ENCODE measurements at places on chromosomes 7 and 10.

- DNase-seq: no peak
Observed at GRCh38 chr10:28181478-28182096, 121.3 kb downstream of the MPP7 start.

- no peak for DNase-seq
Observed at GRCh38 chr7:95863-96260, 96.5 kb upstream of the FAM20C start.

- DNase-seq: no peak
Observed at GRCh38 chr7:74027683-74028320, at the start of gene ELN. ELN (plus strand) TSS chr7:74028173; CDS start chr7:74028188, 15 bp downstream.

DNA sequence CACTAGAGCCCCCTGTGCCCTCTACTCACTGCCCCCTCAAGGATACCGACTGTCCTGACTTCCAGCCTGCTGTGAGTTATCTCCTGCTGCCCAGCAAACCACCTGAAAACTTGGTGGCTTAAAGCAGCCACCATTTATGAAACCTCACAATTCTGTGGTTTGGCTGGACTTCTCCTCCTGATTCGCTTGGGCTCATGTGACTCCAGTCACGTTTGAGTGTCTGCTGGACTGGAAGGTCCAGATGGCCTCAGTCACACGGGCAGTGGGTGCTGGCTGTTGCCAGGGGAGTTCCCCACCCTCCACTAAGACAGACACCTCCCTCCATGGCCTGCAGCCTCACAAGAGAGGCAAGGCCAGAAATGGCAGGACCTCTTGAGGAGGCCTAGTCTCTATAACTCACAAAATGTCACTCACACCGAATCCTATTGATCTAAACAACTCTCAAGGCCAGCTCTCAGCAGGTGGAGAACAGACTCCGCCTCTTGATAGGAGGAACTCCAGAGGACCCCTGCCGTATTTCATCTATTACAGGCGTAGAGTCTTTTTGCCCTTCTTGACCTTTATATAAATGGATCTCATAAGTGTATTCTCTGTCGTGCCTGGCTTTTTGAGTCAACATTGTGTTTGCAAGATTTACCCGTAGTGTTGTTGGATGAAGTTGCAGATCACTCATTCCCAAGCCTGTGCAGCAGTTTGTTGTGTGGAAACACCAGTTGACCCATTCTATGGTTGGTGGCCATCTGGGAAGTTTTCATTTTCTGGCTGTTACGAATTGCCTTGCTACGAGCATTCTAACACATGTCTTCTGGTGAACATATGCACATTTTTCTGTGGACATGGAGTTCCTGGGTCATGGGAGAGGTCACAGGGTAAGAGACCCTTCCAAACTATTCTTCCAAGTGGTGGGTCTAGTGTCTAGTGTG is 48.3 kb downstream of the ZMIZ1 start:
- no peak for DNase-seq

DNA sequence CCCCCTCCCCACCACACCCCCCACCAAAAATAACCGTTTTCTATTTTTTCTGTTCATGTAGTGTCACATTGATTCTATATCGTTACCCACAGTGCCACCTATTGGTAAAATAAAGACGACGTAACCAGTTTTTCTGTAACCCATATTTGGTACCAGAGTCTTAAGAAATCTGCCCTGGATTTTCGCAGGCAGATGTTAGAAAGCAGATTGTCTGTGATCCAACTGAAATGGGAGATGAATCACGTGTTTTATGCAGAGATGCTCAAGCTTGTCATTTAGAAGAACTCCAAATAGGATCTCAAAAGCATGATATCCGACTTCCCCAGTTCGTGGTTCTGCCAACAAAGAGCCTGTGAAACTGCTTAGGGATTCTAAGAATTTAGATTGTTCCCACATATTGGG is 261.1 kb upstream of the CSTF2T start:
- no peak for DNase-seq

- no peak for DNase-seq
Observed at GRCh38 chr10:131830446-131831130, 70.2 kb upstream of the PPP2R2D start.

DNA sequence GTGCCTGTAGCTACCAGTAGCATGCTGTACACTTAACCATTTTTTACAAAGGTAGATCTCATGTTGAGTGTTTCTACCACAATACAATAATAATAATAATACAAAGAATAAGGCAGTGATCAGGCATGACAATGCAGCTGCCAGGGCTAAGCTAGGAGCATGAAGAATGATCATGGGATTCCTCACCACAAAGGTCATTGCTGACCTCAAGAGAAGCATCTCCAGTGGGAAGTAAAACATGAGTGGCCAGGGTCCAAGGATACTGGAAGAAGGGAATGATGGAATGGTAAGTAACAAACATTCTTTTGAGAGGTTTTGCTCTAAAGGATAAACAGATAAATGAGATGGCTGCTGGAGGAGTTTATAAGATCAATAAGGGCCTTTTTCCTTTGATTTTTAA is 591.1 kb downstream of the TNS3 start:
- no peak for DNase-seq

DNA sequence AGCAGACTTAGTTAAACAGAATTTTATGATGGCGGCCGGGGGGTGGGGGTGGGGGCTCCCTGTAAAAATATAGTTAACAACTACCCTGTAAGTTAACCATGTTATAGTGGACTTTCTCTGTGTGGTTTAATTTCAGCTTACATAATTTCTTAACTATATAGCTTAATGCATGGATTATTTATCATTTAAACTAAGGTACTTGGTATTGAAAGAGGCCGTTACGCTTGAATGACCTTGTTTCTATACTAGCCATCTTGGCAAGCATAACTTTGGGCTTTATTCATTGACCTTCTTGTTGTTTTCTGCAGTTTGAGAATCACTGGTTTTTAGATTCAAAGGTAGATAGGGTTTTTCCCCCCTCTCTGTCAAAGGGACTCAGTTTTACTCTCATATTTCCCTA is 8.4 kb downstream of the EIF4EBP2 start:
- DNase-seq: no peak

GRCh38 chr7:21131897-21132296 is 296.0 kb upstream of the SP4 start:
- no peak for DNase-seq

GRCh38 chr7:147492606-147493005 is 1098.0 kb upstream of the C7orf33 start:
- no peak for DNase-seq

DNA sequence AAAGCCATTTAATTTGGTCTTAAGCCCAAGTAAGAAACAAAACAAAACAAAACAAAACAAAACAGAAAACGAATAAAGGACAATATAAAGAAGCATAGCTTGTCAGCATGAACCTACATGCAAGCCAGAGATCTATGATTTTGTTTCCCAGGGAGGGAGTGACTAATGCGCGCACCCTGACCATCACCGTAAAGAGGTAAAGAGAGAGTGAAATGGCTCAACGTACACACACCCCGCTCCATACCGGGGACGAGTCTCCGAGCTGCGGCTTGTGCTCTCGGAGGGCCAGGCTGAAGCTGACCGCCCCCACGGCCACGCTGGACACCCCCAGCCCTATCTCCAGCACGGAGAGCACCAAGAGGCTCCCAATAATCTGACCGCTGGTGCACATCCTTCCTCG is 1.1 kb downstream of the TMEM196 start:
- DNase-seq: no peak

GRCh38 chr10:13820119-13820963 is 233.6 kb downstream of the PRPF18 start:
- no peak for DNase-seq

GRCh38 chr7:2063563-2064260 is 169.0 kb downstream of the MAD1L1 start:
- DNase-seq: no peak

DNA sequence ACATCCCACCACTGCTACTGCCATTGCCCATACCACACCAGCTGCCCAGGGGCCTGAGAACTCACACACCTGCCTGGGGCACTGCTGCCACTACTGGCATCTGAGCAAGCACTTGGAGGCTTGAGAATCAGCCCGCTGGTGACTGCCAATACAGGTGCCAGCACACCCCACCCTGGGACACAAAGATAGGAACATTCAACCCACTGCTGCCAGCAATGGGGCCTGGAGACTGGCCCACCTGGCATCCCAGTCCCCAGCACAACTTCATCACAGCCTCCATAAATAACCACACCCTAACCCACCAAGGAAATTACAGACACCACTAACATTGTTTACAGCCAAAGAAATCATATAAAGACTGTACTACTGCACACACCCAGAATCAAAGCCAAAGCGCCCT is 115.9 kb downstream of the SLC16A9 start:
- no peak for DNase-seq

GRCh38 chr10:78774614-78774998 is 294.2 kb upstream of the ZMIZ1 start:
- no peak for DNase-seq

DNA sequence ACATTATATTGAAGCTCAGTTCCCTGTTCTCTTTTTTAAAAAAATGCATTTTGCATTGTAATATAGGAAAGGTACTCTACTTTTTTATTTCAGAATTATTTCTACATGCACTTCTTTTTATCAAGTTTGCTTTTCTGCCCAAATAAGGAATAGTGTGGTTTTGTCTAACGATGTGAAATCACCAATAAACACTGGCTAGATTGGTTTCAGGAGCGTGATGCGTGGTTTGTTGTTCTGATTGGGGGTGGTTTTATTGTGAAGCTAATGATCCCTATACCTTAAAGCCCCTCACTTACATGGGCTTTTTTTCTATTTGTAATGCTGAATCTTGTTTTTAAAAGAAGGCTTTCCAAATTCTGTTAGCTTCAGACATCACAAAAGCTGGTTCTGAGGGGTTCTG is 17.6 kb downstream of the ENTPD7 start:
- DNase-seq: no peak

GRCh38 chr7:23298141-23298881 is 828 bp upstream of the MALSU1 start:
- no peak for DNase-seq

GRCh38 chr10:79123547-79123963 is 54.8 kb downstream of the ZMIZ1 start:
- DNase-seq: no peak

DNA sequence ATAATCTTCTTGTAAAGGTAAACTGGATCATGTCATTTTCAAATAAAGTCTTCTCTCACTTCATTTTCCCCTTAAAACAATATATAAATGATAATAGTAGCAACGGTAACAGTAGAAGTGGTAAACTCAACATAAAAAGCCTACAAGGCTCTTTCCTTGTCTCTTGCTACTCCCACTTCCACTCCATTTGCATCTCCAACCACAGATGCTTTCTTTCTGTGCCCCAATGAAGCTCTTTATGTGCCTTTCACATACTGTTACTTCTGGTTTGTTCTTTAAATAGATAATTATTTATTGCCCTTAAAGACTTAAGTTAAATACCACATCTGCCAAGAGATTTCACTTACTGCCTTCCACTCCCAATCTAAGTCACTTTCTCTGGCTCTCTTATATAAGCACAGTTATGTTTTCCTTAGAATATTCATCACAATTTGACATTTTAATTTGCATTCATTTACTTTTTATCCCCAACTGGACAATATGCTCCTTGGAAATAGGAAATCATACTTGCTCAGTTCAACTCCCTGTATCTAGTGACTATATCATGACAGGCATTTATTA is 149.9 kb downstream of the CRPPA start:
- no peak for DNase-seq

DNA sequence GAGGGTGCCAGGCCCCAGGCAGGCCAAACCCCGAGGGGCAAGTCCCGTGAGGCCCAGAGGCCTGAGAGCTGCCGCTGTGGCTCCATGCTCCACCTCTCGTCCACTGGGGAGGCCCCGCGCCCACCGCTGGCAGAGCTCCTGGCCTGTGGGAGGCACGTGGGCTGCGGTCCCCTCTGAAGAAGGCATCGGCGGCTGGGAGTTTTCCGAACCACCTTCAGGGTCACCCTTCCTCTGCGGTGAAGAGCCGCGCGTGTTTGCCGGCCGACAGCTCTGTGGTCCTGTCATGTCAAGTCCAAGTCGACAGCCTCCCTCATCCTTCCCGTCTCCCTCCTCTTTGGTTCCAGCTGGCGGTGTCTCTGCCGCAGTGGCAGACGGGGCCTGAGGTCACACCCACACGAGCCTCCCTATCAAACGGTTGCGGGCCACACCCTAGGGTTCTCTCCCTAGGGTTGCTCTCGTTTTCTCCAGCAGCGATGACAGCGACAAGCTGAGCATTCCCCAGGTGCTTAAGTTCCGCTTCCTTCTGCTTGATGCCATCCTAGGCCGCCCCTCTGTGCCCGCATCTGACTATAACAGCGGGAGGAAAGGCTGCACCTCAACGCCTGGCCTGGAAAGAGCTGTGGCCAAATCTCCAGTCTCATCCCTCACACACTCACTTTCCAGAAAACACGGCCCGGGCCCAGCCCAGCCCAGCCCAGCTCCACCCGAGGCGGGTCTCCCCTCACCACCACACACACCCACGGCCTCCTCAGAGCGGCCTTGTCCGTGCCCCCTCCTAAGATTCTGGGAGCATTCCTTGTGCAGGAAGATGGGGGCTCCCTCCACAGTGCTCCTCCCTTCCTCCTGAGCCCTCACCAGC is 185.0 kb downstream of the ELFN1 start:
- no peak for DNase-seq

GRCh38 chr10:31678575-31679516 is 249.8 kb downstream of the ARHGAP12 start:
- no peak for DNase-seq

DNA sequence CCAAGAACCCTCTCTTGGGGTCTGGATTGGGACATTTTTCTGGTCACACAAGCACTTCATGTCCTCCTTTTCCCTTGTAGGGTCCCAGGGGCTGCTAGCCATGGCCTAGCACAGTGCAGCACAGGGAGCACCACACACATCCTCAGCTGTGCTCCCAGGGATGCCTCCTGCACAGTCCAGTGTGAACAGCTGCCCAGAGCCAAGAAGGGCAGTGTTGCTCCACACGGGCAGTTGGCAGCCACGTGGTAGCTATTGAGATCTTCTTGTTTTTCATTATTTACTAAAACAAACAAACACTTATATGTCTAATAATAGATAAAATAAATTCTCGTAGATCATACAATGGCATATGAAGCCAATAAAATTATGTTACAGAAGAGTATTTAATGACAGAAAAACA is 13.9 kb upstream of the LANCL2 start:
- DNase-seq: no peak

- no peak for DNase-seq
Observed at GRCh38 chr10:5466451-5467206, 32.7 kb downstream of the CALML5 start.

- DNase-seq: no peak
Observed at GRCh38 chr7:30467271-30467670, 11.3 kb downstream of the NOD1 start.

DNA sequence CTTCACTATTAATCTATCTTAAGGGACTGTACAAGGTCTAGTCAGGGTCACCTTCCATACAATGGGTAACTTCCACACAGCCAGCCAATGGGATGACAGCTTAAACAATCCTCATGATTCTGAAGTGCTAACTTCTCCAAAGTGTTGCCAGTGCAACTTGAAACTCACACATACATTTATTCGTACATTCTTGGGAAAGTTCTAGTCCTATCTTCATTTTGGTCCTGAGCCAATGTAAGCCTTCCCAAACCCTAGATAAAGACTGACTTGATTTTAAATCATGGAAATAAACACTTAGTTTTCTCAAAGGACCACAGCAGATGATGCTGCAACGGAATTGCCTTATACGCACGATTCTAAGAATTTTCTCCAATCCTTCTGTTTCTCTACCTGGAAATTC is 117.5 kb upstream of the COL1A2 start:
- DNase-seq: no peak

Data from stimulated activated CD8-positive, alpha-beta memory T cell treated with anti-CD3 and anti-CD28 coated beads, Interleukin-7, amount 100 ng/mL, for 48 hours (primary cell).